Stimulated activated CD8-positive, alpha-beta memory T cell treated with anti-CD3 and anti-CD28 coated beads, Interleukin-7, amount 100 ng/mL, for 1 hour (primary cell): ENCODE measurements at places on chromosomes 6 and 20.

DNA sequence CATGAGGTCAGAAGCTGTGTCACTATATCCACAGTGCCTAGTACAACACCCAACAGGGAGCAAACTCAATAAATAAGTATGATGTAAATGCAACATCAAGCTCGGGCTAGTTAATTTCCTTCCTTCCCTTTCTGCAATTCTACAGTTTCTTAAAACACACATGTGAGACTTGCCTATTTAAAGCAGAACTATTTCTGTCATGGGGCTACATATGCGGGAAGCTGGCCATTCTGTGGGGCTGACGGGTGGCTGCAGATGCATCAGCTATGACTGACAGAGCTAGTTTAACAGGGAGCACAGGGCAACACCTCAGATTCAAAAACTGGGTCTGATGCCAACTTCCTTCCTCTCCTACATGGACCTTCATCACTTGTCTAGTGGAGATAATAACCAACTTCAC, 118.1 kb upstream of the ENPP5 start:
- DNase-seq: no peak

GRCh38 chr6:151488226-151488625, 5.6 kb upstream of the CCDC170 start:
- DNase-seq: no peak

DNA sequence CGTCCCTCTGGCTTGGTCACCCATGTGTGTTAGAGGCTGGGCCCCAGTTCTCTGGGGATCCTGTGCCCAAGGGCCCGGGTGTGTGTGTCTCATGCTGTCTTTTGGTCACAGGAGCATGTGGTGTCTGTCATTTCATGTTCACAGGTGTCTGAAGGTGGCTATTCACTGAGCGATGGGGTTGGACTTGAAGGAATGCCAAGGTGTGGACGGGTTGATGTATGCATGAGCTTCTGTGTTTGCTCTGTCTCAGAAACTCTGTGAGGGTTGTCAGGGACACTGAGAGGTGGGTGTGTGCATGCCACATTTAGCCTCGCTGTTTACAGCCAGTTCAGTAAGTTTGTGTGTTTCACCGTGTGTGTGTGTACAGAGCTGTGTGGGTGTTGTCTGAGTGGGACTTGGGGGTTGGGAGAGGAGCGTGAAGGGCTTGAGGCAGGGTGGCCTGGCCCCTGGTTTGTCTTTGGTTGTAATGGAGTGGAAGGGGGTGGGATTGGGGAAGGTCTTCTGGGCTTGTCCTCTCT, 1.2 kb downstream of the DDR1 start:
- no peak for DNase-seq

DNA sequence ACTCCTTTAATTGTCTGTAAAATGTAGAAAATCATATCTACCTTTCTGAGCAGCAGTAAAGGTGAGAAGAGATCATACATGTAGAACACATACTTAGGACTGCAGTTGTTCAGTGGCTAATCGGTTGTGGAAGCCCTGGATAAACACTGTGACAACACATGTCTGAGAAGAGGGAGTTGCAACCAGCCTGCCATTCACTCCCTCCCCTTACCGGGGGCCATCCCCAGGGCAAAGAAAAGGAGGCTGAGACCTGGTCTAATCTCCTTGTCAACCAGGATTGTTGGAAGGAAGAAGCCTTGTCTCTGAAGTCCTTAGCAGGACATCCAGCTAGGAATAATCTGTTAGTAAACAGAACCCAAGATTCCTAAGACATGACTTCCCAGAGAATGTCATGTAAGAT, 462.5 kb upstream of the AGPAT4 start:
- DNase-seq: no peak

- no peak for DNase-seq
Measured at GRCh38 chr6:16028966-16029365, 99.9 kb upstream of the MYLIP start.

- no peak for DNase-seq
Measured at GRCh38 chr6:130931683-130932082, 104.5 kb downstream of the SMLR1 start.

GRCh38 chr20:58721951-58722778, 29.6 kb downstream of the NPEPL1 start:
- DNase-seq: no peak

GRCh38 chr6:11236076-11236750, 3.7 kb upstream of the NEDD9 start:
- DNase-seq: no peak

- DNase-seq: no peak
Measured at GRCh38 chr6:20700375-20700774, 166.1 kb downstream of the CDKAL1 start.

- DNase-seq: no peak
Measured at GRCh38 chr20:32539026-32539816, 45.9 kb downstream of the NOL4L start.

GRCh38 chr6:7414811-7415210, 25.2 kb downstream of the RIOK1 start:
- no peak for DNase-seq

DNA sequence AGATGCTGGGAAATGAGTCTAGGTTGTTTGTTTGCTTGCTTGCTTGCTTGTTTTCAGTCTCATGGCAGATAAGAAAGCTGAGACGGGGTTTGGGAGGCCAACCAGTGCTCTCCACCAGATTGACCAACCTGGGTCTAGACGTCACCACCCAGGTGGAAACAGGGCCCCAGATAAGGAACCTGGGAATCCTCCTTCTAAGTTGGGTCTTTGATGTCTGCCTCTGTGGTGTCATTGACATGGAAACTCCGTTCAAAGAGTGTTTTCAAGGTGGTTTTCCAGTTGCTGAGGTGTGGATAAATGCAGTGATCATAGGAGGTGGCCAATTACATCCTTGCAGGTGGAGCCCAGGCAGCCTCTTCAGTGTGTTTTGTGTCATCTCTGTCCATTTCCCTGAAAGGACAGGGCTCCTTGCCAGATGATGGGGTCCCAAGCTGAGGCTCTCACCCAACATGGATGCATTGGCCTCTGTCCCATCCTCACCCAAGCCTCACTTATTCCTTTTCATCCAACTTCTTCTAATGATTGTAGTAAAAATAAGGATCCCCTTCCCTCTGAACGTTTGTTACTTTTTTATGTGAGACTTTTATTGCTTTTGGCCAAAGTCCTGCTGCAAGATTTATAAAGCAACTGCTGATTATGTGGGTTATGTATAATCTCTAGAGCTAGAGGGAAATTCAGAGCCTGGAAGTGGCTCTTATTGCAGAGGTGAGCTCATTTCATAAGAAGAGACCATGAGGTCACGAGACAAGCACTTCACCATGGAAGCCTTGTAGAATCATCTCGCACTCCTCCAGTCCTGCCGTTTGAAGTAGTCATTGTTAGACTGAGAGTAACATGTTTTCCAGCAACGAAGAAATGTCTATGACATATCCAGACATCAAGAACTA, 32.0 kb upstream of the SYNDIG1 start:
- no peak for DNase-seq

DNA sequence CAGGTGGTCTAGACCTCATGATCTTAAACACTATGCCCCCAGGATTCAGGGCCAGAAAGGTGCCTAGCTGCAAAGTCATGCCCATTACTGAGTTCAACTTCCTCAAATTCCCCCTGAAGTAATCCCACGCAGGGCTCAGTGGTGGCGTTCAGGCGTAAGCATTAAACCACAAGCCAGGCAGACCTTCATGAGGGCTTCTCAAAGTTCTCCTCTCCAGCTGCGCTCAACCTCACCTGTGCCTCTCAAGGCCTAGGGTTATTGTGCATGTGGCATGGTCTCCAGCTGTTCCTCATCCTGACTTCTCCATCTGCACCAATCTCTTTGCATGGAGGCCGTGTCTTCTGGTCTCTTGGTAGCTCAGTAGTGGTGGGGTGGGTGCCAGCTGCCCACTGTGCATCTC, 113.6 kb downstream of the TSHZ2 start:
- DNase-seq: no peak

- DNase-seq: no peak
Measured at GRCh38 chr20:5718896-5719595, 31.2 kb upstream of the SHLD1 start.

GRCh38 chr6:84739866-84740208, 24.6 kb downstream of the TBX18 start:
- no peak for DNase-seq

GRCh38 chr6:35007016-35007415, 118.0 kb downstream of the ANKS1A start:
- DNase-seq: no peak

DNA sequence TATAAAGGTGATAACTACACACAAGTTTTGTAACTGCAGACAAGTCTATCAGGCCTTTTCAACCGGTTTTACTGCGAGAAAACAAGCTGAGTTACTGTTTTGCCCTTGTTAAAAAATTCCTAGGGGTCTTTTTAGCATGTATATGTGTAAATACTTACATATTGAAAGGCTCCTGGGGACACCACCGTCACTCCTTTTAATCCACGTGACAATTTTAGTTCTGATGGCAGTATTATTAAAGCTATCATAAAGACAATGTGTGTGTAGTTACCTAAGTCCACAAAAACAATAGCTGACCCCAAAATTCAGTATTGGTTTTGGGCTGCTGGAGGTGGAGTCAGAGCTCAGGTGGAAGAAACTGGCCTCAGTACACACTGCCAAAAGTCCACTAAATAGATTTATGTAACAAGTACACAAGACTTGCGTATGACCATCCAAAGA, 41.3 kb upstream of the HFE start:
- no peak for DNase-seq
